KBM-7 (cell line): ENCODE measurements at places on chromosomes 4 and X.
A peak's percentile ranks its signal among the peaks of the same experiment; 100 is the strongest.

GRCh38 chr4:121860121-121860520 is 10.2 kb downstream of the BBS7 start:
- no peak for DNase-seq

DNA sequence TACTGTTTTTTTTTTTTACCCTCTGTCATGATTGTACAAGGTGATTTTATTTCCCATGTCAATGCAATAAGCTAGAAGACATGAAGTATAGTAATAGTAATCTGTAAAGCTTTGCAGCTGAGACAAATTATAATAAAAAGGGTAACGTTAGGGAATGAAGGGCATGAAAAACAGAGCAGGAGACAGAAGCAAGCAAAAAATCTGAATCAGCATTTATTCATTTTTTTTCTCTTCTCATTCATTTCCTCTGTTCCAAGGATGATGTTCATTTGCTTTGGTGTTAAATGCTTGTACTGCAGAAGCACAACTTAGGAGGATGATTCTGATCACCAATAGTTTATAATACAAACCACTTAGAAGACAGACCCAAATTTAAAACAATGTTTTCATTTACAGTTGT is 64.3 kb downstream of the CCKAR start:
- DNase-seq = no peak

- DNase-seq = peak; percentile 55
These were observed 46.5 kb downstream of the CWH43 start for GRCh38 chr4:49032440-49033161.

- DNase-seq = peak; percentile 78
These were observed 1.8 kb downstream of the ATP11C start for GRCh38 chrX:139930916-139931645.

DNA sequence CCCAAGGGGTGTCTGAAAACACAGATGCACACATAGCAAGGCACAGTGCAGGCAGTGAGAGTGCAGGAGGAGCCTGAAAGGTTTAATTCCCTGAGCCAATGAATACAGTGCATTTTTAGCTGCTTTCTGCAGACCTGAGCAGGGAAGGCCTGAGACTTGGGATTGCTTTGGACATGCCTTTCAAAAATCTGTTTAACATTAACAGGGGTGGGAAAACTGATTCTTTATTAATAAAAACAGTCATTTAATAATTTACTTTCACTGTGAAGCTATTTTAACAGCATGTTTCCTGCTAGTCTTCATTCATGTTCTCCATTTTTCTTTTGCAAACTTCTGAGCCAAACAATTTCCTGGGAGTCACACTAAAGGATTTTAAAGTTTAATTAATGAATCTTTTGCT is 488.1 kb downstream of the SMARCA1 start:
- DNase-seq = no peak

GRCh38 chr4:14419516-14419915 is 582.8 kb upstream of the CPEB2 start:
- no peak for DNase-seq

- DNase-seq = no peak
These were observed 885.8 kb downstream of the SH3BGRL start for GRCh38 chrX:82087699-82088098.

GRCh38 chr4:87047281-87047798 is 112.5 kb downstream of the AFF1 start:
- no peak for DNase-seq

GRCh38 chrX:23932046-23932445 is 24.2 kb downstream of the CXorf58 start:
- no peak for DNase-seq

- no peak for DNase-seq
These were observed 684.0 kb upstream of the MAGEB2 start for GRCh38 chrX:29531336-29531735.

DNA sequence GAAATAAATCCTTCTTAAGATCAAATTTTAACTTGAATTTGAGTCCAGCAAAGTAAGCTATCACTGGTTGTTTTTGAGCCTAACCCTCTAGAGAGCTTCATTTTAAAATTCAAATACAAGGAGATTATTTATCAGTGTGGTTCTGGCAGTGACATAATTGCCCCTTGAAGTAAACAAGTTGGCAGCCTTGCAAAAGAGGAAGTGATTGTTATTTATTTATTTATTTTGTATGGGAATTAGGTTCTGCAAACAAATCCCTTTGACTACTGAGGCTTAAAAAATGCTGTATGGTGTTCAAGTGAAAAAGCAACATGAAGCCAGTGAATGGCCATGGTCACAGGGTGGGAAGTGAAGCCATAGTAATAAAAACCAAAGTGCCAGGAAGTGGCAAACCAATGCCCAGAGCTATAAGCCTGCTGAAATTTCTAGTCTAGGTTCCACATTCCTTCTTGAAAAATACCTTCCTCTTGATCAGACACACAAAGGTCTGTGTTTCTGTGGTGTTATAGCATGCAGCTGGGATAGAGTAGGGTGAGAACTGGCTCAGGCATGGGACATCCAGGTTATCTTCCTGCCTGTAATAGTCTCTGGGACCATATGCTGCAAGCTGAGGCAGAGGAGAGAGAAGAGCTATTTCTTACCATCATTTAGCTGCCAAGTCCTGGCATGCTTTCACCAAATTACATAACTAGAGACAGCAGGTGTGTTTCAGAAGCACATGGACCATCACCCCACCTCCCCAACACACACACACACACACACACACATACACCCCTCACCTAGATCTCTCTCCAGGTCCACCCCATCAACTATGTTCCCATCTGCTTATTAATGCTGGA is 47.1 kb upstream of the TSPAN7 start:
- DNase-seq = peak; percentile 3

DNA sequence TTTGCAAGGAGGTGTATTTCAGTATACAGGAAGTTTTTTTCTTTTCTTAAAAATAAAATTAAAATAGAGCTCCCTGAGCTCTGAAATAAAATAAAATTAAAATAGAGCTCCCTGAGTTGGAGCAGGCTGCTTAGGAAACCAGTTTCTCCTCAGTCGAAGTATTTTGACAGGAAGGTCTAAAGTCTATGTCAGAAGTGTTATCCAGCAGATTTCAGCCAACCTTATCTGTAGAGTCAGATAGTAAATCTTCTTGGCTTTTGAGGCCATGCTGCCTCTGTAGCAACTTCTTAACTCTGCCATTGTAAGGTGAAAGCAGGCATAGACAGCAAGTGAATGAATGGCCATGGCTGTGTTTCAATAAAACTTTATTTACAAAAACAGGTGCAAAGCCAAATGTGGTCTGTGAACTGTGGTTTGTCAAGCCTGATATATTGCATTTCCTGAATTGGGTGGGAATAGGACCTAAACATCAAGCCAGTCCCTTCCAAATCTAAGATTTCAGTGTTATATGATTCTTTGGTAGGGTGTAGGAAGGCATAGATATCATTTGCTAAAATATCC is 9.5 kb upstream of the KLKB1 start:
- no peak for DNase-seq

- DNase-seq = no peak
These were observed 112.1 kb downstream of the TTC29 start for GRCh38 chr4:146833530-146833929.

DNA sequence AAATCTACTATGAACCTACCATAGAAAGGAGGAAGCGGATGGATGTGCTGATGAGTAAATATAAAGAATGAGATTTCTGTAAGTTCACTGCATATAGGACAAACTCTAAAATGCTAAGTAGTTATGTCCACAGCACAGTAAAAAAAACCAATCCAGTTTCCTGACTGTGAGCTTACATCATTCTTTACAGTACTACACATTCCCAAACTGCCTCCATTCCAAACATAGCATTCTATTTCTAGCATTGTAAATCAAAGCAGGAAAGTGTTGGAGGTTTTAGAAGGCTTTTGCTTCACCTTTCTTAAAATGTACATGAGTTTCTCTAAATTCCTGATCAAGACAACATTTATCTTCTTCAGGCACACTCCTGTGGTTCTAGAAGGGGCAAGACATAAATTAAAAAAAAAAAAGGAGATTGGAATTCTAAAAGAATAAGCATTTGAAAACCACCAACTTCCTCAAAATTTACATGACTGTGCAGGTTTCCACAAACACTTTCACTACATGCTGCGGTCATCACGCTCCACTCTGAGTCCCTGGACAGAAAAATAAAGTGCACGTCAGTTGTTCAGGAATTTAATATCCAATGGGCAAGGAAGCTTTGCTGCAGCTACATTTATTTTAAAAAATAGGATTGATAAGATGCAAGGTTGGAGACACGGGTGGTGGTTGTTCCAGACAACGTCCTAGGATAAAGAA is 297.6 kb upstream of the STS start:
- DNase-seq = peak; percentile 18

GRCh38 chrX:32687379-32687778 is 524.0 kb downstream of the DMD start:
- DNase-seq = no peak

DNA sequence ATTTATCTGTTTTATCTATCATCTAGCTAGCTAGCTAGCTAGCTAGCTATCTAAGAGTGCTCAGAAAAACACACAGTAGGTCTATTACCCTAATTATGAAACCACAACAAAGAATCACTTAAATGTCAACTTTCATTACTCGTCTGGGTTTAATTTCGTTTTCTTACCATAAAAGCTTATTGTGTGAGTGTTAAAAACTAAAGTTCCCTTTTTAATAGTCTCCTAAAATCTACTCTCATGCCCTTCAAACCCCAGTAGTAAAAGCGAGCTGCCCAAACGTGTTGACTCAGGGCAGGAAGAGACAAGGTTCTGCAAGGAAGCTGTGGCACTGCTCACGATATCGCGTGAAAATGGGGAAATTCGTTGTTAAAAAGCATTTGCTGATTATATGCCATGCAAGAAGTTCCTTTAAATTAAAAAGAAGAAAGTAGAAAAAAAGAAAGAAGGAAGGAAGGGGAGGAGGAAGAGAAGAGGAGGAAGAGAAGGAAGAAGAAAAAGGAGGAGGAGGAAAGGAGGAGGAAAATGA is 595 bp downstream of the MBNL3 start:
- peak; percentile 79 for DNase-seq

GRCh38 chr4:107423677-107424405 is 296.2 kb downstream of the PAPSS1 start:
- no peak for DNase-seq

DNA sequence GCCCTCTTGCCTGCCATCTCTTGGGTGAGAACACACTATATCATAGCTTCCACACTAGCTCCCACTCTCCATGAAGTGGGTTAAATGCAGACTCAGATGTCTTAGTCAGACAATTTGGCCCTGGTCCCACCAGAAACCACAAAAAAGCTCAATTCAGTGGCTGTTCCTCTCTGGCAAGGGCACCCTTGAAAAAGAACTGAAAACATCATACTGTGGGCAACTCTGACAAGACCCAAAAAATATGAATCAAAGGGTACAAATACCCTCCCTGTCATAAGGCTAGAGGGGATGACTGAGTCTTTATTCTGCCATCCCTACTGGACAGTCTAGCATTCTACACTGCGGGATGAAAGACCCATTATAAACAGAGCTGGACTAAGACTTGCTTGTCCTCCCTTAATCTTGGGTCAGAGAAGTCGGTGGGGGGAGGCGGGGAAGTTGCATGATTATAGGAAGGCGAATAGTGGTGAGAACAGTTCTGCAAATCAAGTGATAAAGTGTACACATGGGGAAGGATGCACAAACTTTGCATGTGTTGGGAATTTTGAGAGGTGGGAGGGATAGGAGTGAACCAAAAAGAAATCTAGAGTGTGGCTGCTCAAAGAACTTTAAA is 172.1 kb downstream of the OPHN1 start:
- peak; percentile 45 for DNase-seq

- no peak for DNase-seq
These were observed 104.1 kb downstream of the KLHL4 start for GRCh38 chrX:87621697-87622096.

DNA sequence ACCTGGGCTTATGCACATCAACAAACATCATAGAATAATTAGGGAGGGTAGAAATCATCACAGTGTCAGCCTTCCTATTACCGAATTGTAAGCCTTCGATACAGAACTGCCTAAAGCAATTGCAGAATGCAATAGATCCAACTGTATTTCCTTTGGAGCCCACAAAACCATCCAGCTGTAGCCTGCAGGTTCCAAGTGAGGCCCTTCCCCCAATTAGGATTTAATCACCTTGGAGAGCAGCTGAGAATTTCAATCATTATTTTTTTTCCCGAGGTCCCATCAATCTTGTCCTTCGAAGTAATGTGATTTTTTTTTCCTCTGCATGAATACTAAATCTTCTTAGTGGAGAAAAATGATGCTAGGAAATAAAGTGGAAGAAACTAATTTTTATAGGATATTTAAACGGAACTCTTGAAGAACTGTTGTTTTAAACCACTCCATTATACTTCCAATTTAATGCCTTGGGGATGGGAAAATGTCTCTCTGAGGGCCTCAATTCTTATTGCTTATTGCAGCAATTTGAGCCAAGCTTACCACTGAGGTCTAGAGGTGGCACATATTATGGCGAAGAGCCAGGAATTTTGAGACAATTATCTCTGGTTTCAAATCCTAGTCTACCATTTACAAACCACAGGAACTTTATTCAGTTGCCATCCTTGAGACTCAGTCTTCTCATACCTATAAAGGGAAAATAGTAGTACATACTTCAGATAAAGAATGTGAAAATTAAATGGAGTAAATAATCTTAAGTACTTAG is 953.4 kb upstream of the IGFBP7 start:
- no peak for DNase-seq

DNA sequence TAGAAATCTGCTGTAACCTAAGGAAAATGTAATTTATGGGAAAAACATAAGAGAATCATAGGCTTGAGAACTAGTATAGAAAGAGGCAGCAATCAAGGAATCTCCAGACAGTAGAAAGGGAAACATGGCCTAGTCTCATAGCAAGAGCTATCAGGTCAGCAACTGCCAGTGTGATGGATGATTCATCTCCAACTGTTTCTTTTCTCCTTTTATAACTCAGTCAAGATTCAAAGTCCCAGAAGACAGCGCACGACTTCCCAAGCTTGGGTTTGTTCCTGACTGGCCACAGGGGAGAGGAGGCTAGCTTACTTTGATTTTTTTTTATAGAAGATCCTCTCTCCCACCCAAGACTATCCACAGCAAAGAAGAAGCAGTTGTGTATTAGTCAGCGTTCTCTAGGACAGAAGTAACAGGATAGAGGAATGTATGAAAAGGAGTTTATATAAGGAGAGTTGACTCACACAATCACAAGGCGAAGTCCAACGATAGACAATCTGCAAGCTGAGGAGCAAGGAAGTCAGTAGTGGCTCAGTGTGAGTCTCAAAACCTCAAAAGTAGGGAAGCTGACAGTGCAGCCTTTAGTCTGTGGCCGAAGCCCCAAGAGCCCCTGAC is 181.5 kb downstream of the GC start:
- DNase-seq = no peak

DNA sequence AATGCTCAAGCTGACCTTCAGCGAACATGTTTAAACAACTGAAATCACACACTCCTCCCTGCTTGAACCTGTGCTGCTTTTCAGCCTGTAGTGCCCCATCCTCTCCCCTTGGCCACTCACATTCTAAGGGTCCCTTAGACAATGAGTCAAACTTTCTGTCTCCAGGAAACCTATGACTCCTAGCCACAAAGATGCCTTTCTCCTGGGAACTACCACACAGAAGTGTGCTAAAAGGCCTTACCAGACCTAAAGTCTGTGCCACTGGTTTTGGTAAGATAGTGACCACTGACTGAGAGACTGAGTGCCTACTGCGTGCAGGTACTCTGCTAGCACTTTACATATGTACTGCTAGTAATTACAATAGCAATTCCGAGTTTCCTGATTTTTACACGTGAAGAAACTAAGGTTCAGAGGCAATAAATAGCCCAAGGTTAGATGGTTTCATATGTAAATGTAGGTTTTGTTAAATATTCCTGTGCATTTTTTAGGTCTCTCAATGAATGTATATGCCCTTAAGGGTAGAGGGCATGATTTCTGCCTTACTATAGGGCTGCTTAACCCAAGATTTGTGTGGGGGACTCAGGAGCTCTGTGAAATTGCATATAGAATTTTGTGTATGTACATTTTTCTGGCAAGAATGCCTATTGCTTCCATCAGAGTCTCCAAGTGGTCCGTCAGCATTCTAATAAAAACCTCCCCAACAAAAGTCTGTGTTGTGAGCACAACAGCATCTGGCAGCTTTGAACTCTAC is 71.1 kb downstream of the NSG1 start:
- DNase-seq = no peak
